ENCODE measurements at places on chromosomes 7 and 10.

GRCh38 chr10:97796651-97797050, 24.9 kb upstream of the SFRP5 start:
- no peak for DNase-seq

DNA sequence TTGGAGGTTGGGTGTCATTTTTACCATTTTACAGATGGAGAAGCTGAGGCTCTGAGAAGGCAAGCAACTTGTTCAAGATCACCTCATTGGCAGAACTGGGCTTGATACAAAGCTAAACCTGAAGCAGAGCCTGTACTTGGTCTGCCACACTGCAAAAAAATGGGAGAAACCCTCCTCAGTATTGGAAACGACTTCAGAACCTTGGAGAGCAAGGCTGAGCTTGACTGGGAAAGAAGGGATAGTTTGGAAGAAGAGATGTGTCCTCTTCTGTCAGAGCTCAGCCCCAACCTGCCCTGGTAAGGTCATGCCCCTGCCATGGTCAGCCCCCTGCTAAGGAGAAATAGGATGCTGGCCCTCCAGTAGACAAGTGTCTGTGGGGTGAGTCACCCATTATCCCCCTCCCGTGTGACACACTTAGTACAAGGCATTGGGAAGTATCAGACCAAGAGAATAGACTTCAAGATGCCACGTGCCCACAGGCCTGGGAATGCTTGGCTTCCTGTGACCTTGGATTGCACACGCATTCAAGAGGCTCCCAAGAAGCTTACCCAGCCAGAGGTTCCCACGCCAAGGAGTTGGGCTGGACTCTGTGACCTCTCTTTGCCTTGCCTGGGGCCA, 56.2 kb upstream of the SMNDC1 start:
- DNase-seq = no peak

GRCh38 chr10:11639849-11640764, 28.7 kb upstream of the USP6NL start:
- DNase-seq = no peak

GRCh38 chr10:132096863-132097478, 31.2 kb downstream of the JAKMIP3 start:
- no peak for DNase-seq

DNA sequence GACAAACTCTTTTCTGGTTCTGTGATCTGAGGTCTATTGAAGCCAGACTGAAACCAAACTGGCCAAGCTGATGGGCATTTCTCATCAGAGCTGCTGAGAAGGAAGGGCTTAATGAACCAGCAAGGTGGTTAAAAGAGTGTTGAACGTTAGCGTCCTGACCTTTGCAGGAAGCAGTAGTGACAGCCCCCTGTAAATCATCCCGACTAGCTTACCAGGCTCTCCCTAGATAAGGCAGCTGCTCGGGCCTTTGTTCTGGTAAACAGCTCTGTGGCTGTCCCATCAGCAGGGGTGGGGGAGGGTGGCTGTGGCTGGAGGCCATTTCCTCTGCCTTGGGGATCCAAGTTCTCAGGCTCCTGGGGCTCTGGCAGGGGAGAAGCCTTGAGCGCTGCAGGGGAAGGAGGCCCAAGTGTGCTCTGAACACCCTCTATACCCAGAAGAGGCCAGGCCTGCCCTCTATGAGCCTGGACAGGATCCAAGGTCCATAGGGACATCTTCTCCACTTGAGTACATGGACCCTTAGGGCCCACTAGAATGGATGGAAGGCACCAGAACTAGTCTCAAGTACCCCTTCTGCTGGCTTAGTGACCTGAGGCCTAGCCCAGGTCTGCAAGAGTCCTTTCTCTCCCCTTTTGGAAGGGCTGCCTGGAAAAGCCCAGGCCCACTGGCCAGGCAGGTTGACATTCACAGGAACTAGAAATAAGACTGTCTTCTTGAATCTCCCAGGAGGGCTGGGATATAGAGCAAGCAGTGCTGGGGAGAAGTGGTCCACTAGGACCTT, 134.6 kb downstream of the ARHGAP22 start:
- peak; percentile 48 for DNase-seq

- DNase-seq = no peak
These were observed 48.1 kb downstream of the DIP2C start for GRCh38 chr10:641149-642010.

- no peak for DNase-seq
These were observed 6.3 kb upstream of the SNX13 start for GRCh38 chr7:17946591-17946990.

GRCh38 chr10:26829810-26830515, 30.8 kb downstream of the ABI1 start:
- DNase-seq = no peak

GRCh38 chr10:79184145-79184625, 115.4 kb downstream of the ZMIZ1 start:
- no peak for DNase-seq

GRCh38 chr10:31023558-31023957, 8.1 kb downstream of the ZNF438 start:
- DNase-seq = no peak

- no peak for DNase-seq
These were observed 836 bp downstream of the DPYSL4 start for GRCh38 chr10:132187430-132188138.

GRCh38 chr10:3533296-3533695, 251.7 kb downstream of the KLF6 start:
- no peak for DNase-seq

- DNase-seq = no peak
These were observed 3.6 kb downstream of the TEX47 start for GRCh38 chr7:88791891-88792290.

DNA sequence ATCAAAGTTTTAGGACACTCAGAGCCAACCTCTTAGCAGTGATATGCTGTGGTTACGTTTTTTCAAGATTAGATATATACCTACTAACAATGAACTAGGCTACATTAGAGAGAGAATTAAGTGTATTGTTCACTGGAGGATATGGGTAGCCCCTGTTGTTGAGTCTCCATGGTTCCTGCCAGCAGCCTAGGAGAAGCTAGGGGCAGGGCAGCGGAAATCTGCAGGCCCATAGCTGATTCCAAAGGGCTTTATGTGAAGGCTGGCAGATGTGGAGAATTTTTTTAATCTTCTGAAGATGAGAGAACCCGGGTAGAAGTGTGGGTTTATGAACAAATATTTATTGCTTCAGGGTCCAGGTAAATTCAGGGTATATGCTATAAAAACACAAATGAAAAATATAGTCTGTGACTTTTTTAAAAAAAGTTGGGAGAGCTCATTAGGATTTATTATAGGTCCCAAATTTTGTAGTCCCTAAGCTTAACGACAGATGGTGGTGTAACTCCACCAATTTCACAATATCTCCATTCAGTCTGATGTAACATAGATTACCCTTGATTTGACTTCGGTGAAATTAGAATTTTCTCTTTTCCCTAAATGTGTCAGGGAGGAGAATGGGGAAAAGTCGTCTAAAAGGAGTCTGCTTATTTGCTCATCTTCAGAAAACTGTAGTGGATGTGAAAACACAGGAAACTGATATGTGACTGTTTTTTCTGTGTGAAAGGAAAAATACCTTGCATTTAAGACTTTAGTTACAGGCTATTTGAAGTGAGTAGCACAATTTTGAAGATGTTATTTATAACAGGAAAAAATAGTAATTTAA, 163.0 kb upstream of the PPP1R3A start:
- DNase-seq = peak; percentile 60

DNA sequence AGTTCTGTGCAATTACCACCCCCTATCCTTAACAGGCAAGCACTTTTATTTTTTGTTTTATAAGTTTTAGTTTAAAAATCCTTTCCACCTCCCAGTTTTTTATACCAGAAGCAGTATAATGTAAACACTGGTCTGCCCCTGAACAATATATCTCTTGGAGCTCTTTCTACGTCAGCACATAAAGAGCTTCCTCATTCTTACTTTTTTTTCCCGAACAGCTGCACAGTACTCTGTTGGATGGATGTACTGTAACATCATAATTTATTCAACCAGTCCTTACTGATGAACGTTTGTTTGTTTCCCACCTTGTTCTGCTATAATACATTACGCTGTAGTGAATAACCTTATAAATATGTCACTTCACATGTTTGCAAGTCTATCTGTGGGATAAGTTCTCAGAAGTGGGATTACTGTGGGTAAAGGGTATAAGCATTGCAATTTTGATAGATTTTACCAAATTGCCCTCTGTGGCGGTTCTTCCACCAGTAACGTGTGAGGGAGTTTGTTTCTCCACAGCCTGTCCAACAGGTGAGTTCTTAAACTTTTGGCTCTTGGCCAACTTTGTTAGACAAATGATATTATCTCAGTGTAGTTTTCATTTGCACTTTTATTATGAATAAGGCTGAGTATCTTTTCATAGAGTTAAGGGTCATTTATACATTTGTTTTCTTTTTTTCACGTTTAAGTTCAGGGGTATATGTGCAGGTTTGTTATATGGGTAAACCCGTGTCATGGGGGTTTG, 32.8 kb downstream of the ADRA2A start:
- peak; percentile 16 for DNase-seq

GRCh38 chr7:94748376-94748775, 92.4 kb upstream of the SGCE start:
- no peak for DNase-seq

DNA sequence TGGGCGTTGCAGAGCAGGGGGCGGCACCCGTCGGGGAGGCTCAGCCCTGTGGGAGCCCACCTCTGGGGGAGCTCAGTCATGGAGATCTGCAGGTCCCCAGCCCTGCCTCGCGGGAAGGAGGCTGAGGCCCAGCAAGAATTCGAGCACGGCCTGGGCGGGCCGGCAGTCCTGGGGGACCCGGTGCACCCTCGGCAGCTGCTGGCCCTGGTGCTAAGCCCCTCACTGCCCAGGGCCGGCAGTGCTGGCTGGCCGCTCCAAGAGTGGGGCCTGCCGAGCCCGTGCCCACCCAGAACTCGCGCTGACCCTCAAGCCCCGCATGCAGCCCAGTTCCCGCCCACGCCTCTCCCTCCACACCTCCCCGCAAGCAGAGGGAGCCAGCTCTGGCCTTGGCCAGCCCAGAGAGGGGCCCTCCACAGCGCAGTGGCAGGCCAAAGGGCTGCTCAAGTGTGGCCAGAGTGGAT, 76.2 kb downstream of the TMEM26 start:
- DNase-seq = no peak

- no peak for DNase-seq
These were observed 78.7 kb downstream of the PIP4K2A start for GRCh38 chr10:22635650-22636049.

- no peak for DNase-seq
These were observed 38.1 kb downstream of the CFAP46 start for GRCh38 chr10:132904181-132904813.

GRCh38 chr10:102016416-102016815, 39.6 kb downstream of the ARMH3 start:
- no peak for DNase-seq

DNA sequence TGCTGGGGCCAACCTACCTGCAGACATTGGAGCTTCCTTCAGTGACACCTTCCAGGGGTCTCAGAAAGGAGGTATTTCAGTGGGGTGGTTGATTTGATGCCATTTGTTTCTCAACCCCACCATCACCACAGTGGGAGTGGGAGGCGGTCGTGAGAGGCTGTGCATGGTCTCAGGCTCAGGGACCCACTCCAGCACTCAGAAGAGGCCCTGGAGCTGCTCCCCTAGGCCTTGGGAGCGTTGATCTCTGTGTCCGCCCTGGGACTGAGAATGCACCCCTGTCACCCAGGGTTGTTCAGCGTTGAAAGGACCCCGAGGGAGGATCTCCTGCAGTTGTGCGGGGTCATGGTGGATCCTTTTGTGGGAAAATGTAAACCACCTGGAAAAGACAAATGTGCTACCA, 410.6 kb downstream of the GLRX3 start:
- no peak for DNase-seq

DNA sequence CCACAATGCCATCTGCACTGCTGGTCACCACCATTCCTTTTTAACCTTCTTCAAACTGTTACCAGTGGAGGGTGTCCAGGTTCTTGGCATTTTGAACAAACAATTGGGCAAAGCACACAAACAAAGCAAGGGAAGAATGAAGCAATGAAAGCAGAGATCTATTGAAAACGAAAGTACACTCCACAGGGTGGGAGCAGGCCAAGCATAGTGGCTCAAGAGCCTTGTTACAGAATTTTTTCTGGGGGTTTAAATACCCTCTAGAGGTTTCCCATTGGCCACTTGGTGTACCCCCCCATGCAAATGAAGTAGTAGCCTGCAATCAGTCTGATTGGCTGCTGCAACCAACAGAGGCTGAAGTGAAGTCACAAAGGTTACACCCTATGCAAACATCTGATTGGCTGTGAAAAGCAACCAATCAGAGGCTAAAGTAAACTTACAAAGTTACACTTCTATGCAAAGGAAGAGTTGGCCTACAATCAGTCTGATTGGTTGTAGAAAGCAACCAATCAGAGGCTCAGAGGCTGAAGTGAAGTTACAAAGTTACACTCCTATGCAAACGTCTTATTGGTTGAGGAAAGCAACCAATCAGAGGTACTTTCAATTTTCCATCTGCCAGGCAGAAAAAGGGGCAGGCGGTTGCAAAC, 103.2 kb upstream of the WAC start:
- DNase-seq = no peak

DNA sequence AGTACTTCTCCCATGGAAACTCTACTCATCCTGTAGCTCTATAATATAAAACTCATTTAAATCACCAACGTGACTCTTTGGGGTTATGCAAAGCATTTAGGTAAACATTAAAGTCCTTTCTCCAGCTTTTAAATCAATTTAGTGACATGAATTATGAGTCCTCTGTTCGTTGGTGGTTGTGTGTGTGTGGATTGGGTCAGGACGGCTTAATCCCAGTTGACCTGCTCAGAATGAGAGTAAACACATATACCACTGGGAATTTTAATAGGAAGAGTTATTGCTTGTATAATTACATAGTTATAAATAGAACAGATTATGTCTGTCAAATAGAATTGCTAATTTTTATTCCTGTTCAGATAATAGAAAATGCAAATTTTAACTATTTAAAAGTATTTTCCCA, 30.7 kb upstream of the ADCY1 start:
- no peak for DNase-seq

DNA sequence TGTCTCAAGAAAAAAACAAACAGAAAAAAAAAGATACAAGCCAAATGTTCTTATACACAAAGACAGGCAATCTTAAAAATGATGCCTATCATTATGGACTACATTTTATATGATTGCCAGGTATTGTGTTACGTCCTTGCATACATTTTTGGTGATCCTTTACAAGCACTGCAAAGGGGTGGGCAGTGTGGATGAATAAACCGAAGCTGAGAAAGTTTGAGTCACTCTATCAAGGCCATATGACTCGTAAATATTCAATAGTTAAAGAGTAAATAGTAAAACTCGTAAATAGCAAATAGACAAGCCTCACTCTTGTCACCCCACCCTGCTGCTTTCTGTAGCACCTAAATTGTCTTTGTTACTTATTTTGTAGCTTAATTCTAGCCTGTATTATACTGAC, 326.2 kb downstream of the FRMD4A start:
- no peak for DNase-seq

- no peak for DNase-seq
These were observed 16.0 kb upstream of the ITGA8 start for GRCh38 chr10:15735763-15736162.

DNA sequence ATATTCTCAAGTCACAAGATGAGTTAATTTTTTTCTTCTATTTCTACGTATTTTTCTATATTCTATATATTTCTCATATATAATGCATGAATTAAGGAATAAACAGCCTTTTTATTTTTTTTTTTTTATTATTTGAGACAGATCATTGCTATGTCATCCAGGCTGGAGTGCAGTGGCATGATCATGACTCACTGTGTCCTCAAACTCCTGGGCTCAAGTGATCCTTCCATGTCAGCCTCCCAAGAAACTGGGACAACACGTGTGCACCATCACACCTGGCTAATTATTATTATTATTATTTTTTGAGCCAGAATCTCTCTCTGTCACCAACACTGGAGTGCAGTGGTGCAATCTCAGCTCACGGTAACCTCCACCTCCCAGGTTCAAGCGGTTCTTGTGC, 1.5 kb downstream of the CLDN12 start:
- DNase-seq = no peak

- no peak for DNase-seq
These were observed 46.2 kb upstream of the OSBPL3 start for GRCh38 chr7:25026156-25026555.
